Islet precursor cell (in vitro differentiated cells): ENCODE measurements at places on chromosomes 2 and 18.
A peak's percentile ranks its signal among the peaks of the same experiment; 100 is the strongest.

- DNase-seq, result peak; percentile 60
Measured at GRCh38 chr2:186884587-186884986, 35.6 kb upstream of the ZSWIM2 start.

- no peak for DNase-seq
Measured at GRCh38 chr2:86397986-86398385, 43.2 kb upstream of the KDM3A start.

DNA sequence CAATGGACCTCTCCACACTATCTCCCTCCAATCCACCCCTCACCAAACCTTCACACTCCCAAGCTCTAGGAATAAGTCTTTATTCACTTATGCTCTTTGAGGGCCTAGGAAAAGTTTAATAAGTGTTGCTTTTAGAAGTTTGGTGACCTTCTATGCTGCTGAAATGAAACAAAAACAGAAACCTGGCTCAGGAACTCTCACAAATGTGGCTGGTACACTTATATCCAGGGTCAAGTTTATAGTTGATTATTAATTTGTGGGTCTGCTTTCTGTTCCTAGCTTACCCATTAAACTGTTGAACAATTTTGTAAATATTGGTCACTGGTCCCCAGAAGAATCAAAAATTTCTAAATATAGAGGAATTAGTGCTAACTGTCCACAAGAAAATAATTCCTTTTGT is 14.2 kb upstream of the ANKRD44 start:
- DNase-seq, result no peak

GRCh38 chr2:182220998-182221397 is 205.8 kb downstream of the PDE1A start:
- no peak for DNase-seq

DNA sequence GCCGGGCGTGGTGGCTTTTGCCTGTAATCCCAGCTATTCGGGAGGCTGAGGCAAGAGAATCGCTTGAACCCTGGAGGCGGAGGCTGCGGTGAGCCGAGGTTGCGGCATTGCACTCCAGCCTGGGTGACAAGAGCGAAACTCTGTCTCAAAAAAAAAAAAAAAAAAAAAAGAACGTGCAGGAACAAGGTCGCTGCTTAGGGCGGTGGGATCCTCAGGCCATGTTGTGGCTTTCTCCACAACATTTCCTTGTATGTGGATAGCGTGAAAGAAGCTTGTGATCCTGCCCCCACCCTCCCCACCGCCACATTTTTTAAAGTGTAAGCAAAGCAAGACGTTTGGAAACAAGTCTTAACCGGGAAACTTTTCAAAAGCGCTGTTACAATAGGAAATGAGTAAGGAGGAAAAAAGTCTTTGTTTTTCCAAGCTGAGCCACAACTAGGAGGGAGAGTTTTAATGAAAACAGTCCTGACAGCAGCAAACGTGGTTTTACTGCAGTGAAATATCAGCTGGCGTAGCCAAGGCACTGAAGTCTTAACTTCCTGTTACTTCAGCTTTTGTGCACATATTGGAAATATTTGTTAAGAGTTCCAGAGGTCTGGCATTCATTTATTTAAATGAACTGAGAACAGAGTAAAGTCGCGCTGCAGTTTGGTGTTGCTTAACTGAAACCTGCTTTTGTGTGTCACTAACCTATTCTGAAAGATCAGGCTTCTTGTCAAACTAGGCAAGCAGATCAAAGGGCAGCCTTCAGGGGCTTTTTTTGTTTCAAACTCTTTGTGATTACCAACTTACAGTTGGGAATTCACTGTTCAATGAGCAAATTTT is 3.8 kb downstream of the TGIF1 start:
- peak; percentile 70 for DNase-seq

DNA sequence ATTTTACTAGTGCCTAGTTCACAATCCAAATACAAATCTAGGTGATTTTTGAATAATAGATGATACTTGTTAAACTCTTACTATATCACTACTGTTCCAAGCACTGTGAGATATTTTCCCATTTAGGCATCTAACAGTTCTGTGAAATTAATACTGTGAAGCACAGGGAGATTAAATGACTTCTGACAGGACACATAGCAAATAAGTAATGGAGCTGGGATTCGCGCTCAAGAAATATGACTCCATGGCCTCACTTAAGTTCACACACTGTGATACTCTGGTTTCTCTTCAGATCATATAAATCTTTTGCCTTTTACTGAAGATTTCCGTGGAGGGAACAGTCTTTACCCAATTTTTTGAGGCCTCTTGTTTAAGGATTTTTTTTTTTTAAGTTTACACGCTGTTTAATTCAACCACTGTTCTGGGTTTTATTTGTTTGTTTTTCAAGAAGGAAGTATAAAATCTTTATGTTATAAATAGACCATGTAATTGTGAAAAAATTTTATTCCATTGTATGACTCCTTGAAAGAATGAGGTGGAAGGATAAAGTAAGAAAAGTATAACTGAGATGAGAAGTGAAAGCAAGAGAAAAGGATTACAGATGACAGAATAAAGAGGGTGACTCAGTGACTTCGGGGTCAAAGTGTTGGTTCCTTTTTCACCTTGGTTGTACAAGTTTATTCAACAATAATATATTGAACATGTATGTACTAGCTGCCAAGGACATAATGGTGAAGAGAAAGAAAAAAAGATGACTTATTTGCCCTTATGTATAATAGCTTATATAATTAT is 30.2 kb downstream of the RBM45 start:
- DNase-seq, result no peak
